Stimulated activated CD8-positive, alpha-beta memory T cell treated with anti-CD3 and anti-CD28 coated beads, Interleukin-2, amount 100 ng/mL, for 48 hours (primary cell): ENCODE measurements at places on chromosomes 3 and 15.
A peak's percentile ranks its signal among the peaks of the same experiment; 100 is the strongest.

GRCh38 chr3:176395240-176395639 lies 802.0 kb downstream of the TBL1XR1 start:
- DNase-seq, result no peak

GRCh38 chr3:175356899-175357324 lies 497.8 kb downstream of the NAALADL2 start:
- DNase-seq, result no peak

GRCh38 chr3:11717768-11718636 lies 74.3 kb upstream of the VGLL4 start:
- no peak for DNase-seq

DNA sequence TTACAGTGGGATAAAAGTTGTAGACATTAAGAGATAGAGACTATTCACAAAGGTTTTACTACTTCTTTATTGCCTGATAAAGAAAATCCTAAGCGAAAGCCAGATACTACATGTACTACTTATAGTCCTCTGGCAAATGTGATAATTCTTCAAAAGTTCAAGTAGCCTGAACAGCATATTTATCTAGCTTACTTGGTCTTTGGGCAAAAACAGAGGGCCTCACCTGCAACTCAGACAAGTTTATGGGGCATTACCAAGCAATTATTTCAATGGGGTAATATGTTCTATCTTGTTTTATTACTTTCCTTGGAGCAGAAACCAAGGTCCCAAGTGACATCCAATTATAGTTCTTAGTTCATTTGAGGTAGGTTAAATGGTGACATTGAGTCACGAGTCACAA lies 390.1 kb upstream of the ARHGEF26 start:
- DNase-seq, result no peak

- no peak for DNase-seq
Observed at GRCh38 chr3:5456199-5456598, 268.7 kb downstream of the EDEM1 start.

DNA sequence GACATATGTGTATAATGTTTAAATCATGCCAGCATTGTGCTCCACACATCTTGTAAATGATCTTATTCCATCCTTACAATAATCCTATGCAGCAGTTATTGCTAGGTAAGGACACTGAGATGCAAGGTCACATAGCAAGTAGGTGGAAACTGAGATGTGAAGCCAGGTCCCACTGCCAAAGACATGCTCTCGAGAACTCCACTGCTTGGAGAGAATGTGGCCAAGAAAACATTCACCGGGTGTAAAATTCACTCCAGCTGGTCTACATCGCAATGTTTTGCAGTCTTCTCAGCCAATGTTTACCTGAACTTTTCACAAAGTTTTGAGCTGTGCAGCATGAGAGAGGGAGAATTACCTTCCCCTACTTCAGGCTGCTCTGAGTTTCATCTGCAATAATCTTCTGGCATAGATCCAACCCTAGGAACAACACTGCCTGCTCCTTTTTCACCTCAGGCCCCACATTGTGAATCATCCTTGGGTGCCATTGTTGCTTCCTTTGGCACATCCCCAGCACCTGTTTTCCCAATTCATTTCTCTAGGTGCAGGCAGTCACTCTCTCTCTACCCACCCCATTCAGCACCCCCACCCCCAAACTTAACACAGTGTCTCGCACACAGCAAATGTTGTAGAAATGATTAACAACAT lies 53.5 kb upstream of the PRTG start:
- no peak for DNase-seq

- no peak for DNase-seq
Observed at GRCh38 chr3:186938716-186939115, 8.4 kb downstream of the ST6GAL1 start.

GRCh38 chr15:79003301-79003700 lies 58.5 kb upstream of the CTSH start:
- no peak for DNase-seq

DNA sequence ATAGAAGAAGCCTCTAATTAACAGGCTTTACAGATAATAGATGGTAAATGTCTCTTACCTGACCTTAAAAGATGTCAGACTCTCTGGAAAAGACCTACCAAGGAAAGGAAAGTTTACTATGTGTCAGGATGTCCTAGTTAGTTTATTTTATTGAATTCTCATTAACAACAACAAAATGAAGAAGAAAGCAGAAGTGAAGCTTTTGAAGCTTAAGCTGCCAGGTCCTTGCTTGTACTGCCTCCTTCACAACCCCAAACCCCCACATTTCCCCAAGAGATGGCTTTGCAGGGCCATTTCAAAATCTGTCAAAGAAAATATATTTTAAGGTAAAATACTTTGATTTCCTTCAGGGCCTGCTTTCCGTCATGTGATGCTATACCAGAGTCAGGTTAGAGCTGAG lies 798.4 kb downstream of the TUSC7 start:
- DNase-seq, result no peak

GRCh38 chr3:59774000-59774399 lies 724.2 kb upstream of the CFAP20DC start:
- no peak for DNase-seq

DNA sequence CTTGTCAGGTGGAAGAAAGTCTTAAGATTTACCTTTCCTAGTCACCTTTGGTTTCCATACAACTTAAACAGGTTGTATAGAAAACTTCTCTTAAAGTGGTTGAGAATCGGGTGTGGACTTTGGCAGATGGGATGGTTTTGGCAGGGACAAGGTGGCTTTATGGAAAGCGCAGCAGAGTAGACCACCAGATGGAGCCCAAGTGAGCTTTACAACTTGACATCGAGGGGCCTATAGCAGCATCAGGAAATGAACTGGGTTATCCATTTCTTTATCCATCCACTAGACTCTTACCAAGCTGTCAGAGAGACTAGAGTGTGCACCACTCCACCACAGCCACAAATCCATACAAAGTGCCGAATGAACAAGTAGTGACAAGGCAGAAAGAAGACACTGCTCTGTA lies 85.3 kb upstream of the MBNL1 start:
- no peak for DNase-seq

DNA sequence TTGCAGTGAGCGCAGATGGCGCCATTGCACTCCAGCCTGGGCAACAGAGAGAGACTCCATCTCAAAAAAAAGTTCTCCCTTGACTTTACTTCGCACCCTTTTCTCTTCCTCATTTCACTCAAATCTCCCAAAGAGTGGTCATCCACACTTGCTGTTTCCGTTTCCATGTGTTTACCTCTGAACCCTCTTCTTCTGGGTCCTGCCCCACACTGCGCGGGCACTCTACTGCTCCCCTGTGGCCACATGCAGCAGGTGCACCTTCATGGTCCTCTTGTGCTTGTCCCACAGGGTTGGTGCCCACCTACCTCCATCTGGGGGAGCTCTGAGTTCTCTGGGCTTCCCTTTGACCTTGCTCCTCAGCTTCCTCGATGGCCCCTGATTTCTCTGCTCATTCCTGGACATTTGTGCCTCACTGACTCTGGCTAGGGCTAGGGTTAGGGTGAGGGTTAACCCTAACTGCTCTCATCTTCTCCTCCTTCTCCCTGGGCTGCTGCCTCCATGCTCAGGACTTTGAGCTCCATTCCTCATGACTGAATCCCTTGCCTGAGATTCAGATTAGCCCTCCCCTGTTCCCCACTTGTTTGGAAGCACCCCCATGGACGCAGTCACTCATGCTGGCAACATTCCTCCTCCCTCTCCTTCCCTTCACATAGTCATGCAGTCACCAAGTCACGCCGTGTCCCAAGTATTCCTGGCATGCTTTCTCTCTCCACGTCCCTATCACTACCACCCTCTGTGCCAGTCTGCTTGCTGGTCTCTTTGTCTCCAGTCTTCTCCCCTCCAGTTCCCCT lies 26.6 kb upstream of the KY start:
- DNase-seq, result peak; percentile 2

DNA sequence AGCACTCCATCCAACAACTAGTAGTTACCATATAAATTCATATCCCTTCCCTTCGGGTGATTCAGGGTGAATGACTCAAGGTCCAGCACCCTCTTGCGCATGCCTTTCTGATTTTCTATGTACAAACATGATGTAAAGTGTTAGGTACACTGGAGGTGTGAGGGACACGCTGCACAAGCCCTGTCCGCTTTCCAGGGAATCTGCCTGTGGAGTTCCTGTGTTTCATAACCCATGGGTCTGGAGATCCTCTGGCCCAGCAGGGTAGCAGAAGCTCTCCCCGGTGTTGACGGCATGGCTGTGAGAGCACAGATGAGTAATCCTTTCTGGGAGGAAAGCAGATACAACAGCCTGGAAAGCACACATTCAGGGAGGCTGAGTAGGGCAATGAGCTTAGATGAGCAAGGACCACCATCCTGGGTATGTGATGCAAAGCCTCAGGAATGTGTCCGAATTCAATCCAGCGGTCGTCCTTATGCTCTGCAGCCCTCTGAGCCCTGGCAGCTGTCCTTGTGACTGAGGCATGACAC lies 142.9 kb upstream of the TP63 start:
- DNase-seq, result no peak
